CD4-positive, alpha-beta T cell treated with Interleukin-1 beta for 1 hour (primary cell): ENCODE measurements at places on chromosomes 2 and 18.

GRCh38 chr2:236562434-236562833 lies 7.2 kb upstream of the ACKR3 start:
- DNase-seq: no peak

GRCh38 chr2:102224824-102225739 lies 38.3 kb downstream of the IL1RL2 start:
- DNase-seq: no peak

DNA sequence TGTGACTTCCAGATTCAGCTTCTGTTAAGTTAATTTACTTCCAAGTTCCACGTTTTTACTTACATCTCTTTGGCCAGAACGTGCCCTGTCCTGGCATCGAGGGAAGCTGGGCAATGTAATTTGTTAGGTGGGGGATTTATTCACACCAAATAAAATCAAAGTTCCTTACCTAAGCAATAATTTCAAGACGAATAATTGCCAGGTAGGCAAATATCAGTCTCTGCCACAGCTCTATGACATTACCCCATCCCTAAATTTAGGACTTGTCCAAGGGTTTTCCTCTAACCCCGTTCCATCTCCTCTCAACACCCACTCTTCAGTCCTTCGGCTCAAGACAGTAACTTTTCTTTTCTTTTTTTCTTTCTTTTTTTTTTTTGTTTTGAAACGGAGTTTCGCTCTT lies 38.3 kb upstream of the LAMA1 start:
- DNase-seq: no peak

GRCh38 chr2:29719639-29720038 lies 201.7 kb downstream of the ALK start:
- no peak for DNase-seq

- DNase-seq: no peak
Observed at GRCh38 chr18:77373730-77374445, 124.2 kb downstream of the GALR1 start.

- no peak for DNase-seq
Observed at GRCh38 chr2:62477573-62477972, 28.4 kb downstream of the TMEM17 start.

DNA sequence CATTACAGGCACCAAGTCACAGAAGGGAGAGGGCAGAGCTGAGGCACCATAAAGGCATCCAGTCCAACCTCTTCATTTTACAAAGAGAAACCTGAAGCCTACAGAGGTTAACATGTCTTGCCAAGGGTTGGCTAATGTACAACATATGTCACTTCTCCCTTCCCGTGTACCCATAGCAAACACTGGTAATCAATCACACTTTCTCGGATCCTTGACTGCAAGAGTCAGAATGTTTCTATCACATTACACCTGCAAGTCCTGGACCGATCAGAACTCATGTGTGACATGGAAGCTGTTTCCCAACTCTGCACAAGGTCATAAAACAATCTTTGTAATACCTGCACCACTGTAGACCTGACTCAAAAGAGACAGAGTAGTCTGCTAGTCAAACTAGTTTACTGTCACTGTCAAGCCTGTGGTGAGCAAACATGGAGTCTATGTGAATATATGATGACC lies 6.0 kb downstream of the ANKRD44 start:
- no peak for DNase-seq
